ENCODE measurements at places on chromosomes 2 and 18.
A peak's percentile ranks its signal among the peaks of the same experiment; 100 is the strongest.

- DNase-seq: no peak
These were observed 42.3 kb upstream of the NETO1 start for GRCh38 chr18:72910045-72910444.

- DNase-seq: no peak
These were observed 87.4 kb downstream of the FAM210A start for GRCh38 chr18:13638719-13639595.

- DNase-seq: no peak
These were observed 614.6 kb downstream of the SUCLG1 start for GRCh38 chr2:83844490-83844889.

DNA sequence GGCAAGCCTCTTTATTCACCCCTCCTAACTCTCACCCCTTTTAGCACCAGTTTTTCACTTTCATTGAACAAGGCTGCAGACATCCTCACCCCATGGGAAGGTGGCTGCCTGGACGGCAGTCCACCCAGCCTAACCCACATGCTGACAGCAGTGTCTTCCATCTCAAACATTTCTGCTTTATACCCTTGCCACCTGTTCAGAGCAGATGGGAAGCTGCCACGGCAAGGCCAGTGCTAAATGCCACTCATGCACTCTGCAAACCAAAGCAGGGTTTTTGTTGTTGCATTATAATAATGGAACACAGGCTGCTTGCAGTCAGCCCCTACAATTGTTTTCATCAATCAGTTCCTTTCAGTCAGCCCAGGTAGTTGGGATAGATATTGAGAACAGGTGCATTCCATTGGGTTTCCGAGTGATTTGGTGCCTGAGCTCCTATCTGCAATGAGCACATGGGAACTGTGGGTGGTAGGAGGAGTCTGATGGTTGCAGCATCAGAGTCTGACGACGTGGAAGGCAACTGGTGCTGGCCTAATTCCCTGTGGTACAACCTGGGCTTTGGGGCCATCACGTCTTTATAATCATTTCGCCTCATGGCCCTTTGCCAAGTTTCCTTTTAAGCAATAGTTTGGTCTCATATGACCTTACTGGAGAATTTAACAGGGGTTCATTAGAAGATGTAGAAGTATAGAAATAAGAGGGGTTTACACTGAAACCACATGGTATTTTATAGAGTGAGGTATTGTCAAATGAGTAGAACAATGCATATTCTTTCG lies 252.5 kb upstream of the SP5 start:
- DNase-seq: no peak

DNA sequence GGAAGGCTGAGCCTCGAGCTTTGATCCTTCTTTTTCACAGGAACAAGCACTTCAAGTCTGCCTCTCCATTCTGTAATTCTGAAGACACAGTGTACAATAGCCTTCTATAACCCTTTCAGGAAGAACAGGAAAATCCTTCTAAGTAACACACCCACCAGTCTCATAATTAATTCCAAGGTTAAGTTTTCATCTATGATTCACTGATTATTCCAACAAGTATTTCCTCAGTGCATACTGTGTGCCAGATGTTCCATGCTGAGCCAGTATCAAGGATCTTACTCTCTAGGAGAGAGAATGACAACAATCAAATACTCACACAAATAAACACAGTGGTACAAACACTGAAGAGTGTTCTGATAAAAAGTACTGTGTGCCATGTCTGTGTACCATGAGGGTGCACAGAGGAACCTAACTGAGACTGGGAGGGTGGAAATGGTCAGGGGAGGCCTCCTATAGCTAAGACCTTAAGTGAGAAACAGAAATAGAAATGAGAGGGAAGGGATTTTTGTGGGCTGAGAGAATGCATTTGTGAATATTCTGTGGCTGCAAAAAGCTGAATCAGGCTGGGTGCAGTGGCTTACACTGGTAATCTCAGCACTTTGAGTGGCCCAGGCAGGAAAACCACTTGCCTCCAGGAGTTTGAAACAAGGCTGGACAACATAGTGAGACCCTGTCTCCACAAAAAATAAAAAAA lies 7.3 kb upstream of the MTLN start:
- DNase-seq: no peak

GRCh38 chr18:3447068-3447894 lies 2.7 kb upstream of the TGIF1 start:
- no peak for DNase-seq

DNA sequence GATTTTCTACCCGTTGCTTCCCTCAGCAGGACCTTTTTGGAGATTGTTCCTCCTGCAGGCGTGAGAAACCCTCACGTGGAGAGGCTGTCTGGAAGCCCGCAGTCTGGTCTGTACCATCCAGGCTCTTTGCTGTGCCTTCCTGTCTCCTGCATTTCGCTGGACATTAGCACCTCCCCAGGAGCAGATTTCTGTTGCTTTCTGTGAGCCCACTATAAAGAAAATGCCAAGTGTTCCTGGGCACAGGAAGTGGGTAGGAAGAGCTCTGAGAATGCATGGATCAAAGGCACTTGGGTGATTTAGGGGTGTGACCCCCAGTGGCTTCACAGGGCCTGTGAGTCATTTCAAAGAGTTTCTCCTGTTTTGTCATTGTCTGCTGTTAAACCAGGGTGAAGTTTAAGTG lies 27.3 kb downstream of the SPTBN1 start:
- no peak for DNase-seq

- DNase-seq: no peak
These were observed 26.2 kb downstream of the MEIS1 start for GRCh38 chr2:66461001-66461663.

GRCh38 chr2:79200762-79201161 lies 41.2 kb upstream of the REG3A start:
- no peak for DNase-seq

GRCh38 chr2:160469164-160469563 lies 24.4 kb downstream of the RBMS1 start:
- DNase-seq: no peak

DNA sequence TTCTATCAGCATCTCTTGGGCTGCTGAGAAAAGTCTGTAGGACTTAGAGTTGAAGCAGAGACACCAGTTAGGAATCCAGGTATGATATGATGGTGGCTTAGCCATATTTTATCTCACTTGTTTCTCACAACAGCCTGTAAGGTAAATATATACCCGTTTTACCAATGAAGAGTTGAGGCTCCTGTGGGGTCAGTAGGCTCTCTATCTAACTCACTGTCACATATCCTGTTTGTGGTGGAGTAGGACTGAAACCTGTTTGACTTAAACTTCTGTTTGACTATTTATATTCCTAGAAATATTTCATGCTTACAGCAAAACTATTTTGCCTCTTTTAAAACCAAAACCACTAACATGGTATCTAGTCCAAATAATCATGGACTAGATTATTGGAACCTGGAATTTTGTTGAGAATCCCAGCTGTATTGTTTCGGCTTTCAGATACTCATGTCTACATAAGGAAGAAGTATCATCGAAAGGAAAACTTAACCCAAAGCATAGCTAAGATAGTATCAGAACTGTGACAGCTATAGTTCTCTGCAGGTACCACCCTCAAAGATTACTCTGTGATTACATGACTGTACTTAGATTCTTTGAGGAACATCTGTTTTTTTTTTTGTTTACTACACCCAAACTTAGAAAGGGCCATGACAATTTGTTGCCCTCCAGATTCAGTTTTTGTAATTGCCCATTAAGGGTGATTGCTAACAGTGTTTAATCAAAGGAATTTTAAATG lies 216.1 kb upstream of the THUMPD2 start:
- no peak for DNase-seq

DNA sequence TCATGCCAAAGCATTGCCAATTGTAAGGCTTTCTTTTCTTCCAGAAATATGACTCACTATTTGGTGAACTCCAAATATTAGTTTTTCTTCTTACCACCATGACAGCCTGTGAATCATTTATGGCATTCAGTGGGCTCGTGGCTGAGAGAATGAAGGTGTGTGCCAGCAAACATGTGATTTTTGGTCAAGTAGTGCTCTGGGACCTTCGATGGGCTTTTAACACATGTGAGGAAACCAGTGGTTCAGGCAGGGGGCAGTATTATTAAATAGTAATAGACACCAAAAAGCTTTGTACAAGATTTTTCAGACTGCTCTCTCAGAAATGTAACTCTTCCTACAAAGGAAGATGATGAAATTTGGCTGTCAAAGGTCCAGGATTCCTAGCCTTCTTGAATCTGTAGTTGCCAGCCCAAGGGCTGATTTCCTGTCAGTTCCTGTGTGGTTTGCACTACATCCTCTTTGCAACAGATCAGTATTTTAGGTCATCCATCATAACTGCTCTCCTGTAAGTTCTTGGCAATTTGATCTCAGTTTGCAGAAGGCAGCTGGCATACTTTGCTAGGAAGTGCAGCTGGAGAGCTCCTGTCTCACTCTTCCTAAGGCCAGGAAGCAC lies 64.3 kb downstream of the BABAM2 start:
- DNase-seq: no peak

- no peak for DNase-seq
These were observed 370.8 kb downstream of the DSEL start for GRCh38 chr18:67145586-67146292.

- peak; percentile 85 for DNase-seq
These were observed 2.1 kb downstream of the ARID5A start for GRCh38 chr2:96538487-96539214.

- no peak for DNase-seq
These were observed 98.7 kb downstream of the ACVR1 start for GRCh38 chr2:157777427-157777826.

GRCh38 chr2:36889795-36890194 lies 76.5 kb downstream of the STRN start:
- no peak for DNase-seq

DNA sequence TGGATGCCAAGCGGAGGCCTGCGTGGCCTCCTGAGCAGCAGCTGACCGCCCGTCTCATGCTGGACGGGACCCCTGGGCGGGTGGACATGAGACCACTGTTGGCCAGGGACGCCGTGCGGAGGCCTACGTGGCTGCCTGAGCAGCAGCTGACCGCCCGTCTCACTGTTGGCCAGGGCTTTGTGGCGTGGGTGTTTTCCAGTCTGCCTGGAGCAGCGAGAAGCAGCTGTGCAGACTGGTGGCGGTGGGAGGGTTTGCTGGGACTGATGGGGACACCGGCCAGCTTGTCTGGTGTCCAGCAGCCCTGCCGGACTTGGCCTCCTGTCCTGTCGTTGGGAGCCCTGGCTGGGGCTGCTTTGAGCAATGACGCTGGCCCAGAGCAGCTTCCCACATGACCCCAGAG lies 5.8 kb upstream of the D2HGDH start:
- no peak for DNase-seq

DNA sequence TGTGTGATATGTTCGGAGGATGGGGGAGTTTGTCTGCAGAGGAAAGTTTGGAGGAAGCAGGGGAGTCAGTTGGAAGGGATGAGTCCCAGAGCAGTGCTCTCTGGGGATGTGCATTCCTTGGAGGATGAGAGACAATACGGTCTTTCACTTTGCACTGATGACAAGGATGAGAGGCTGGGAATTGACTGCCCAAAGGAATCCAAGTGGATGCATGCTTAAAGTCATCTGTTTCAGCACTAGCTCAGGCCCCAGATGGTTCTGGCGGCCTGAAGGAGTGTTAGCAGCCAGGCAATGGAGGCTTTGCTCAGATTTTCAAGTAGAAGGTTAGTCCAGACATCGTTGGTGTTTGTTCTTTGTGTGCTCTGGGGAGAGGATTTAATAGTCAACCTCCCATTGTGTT lies 100.2 kb downstream of the CRIM1 start:
- no peak for DNase-seq

GRCh38 chr2:197205585-197206215 lies 104.9 kb downstream of the ANKRD44 start:
- peak; percentile 61 for DNase-seq

DNA sequence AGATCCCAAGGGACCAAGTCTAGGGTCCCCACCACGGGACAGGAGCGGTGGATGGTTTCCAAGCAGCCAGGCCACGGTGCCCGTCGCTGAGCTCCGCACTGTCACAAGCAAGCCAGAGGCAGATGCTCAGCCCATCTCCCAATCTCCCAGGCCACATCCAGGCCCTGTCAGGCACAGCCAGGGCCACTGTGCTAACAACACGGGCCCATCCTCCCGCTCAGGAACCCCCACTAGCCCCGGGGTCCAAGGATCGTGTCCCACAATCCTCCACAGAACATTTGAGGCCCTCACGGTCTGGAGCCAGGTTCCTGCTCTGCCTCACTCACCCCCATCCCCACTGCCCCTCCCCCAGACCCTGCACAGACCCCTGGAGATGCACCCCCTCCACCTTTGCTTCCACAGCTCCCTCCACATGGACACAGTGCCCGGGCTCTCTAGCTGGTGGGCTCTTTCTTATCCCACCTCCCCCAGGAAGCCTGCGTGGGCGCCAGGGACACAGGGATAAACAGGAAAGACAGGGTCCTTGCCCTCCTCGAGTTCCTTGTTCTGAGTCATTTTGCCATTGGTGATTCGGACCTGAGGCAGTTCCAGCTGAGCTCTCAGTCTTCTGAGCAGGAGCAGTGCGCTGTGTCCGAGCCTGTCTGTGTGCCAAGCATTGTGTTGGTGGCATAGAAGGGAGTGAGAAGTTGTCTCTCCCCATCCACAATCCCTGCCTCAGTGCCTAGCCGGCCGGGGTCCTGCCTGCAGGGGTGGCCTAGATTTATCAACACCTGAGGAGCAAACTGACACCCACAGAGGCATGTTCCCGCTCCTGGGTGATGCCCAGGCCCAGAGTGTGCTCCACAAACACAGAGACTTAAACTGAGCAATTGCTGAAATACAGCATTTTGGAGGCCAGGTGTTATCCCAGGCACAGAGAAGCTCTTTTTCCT lies 7.0 kb downstream of the CROCC2 start:
- no peak for DNase-seq

GRCh38 chr18:31648966-31649429 lies 35.4 kb downstream of the B4GALT6 start:
- no peak for DNase-seq

DNA sequence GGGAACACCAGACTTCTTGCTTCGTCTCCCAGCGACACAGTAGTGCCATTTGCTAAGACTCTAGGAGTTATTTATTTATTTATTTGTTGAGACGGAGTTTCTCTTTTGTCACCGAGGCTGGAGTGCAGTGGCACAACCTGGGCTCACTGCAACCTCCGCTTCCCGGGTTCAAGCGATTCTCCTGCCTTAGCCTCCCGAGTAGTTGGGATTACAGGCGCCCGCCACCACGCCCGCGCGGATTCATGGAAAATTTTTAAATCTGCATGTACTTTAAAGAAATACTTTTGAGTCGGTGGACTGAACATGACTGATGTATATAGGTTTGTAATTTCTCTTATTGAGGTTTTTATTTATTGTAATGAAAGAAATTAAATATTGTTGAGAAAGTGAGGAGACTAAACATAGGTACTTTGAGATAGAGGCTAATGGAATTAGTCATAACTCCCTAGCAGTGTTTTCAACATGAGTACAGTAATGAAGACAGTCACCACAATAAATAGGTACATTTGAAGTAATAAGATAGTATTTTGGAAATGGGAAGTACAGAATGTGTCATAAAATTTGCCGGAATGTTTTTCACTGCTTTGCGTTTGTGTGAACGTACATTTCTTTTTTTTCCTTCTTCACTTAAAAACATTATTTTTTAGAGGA lies 983 bp downstream of the MTX2 start:
- no peak for DNase-seq

GRCh38 chr2:164644036-164644700 lies 22.9 kb upstream of the GRB14 start:
- DNase-seq: no peak

DNA sequence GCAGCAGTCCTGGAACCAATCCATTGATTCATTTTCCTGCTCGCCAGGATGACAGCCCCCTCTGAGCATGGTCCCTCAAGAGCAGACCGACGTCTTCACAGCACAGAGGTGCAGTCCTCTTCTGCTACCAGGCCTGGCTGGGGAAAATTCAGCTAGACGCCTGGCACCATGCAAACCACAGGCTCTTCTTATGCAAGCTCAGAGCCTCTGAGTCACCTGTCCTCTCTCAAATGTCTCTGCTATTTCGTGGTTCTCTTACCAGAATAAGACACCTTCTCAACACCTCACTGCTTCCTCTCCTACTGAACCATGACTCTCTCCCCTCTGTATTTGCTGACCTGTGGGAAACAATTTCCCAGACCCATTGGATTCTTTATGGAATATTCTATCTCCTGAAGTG lies 79.8 kb upstream of the CYRIA start:
- DNase-seq: no peak
